ENCODE measurements at places on chromosomes 4 and X. TPM values are rescaled to one million over a fixed set of nuclear protein-coding genes. Genes with fewer than 3 reads are reported as not detected.
A peak's percentile ranks its signal among the peaks of the same experiment; 100 is the strongest.

GRCh38 chr4:53183754-53184153 is 182.1 kb downstream of the SCFD2 start:
- no peak for DNase-seq

DNA sequence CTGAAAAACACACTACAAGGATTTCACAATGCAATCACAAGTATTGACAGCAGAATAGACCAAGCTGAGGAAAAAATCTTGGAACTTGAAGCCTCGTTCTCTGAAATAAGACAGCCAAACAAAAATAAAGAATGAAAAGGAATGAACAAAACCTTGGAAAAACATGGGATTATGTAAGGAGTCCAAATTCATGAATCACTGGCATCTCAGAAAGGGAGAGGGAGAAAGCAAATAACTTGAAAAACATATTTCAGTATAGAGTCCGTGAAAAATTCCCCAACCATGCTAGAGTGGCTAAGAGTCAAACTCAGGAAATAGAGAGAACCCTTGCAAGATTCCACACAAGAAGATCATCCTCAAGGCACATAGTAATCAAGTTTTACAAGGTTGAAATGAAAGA is 178.5 kb upstream of the CTSO start:
- no peak for DNase-seq

DNA sequence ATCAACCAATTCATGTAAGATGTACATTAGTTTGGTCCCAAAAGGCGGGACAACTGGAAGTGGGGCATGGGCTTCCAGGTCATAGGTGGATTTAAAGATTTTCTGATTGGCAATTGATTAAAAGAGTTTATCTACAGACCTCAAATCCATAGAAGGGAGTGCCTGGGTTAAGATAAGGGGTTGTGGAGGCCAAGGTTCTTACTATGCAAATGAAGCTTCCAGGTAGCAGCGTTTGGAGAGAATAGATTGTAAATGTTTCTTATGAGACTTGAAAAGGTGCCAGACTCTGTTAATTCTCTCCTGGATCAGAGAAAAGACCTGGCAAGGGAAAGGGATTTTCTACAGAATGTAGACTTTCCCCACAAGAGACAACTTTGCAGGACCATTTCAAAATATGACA is 2.4 kb downstream of the MGST2 start:
- no peak for DNase-seq

Gene ADGRL3
- not detected for total RNA-seq

Gene KLHL13
- total RNA-seq, result 0.73 TPM

GRCh38 chr4:142396279-142396678 is 449.8 kb downstream of the INPP4B start:
- DNase-seq, result no peak

DNA sequence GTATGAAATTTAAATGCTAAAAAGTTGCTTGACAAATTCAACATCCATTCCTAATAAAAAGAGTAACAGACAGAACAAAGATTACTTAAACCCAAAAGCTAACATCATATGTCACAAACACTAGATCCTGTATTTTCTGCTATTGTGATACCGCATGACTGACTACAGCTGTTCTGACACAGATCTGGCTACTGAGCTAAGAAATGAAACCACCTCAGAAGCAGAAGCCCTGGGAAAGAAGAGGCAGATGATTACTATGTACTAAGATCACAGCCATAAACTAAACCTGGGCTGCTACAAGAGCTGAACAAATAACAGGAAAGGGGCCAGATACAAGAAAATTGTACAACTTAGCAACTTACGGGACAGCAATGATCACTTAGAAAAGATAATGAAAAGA is 9.4 kb downstream of the LETM1 start:
- no peak for DNase-seq

Gene HPGD
- total RNA-seq, result 12.0 TPM

DNA sequence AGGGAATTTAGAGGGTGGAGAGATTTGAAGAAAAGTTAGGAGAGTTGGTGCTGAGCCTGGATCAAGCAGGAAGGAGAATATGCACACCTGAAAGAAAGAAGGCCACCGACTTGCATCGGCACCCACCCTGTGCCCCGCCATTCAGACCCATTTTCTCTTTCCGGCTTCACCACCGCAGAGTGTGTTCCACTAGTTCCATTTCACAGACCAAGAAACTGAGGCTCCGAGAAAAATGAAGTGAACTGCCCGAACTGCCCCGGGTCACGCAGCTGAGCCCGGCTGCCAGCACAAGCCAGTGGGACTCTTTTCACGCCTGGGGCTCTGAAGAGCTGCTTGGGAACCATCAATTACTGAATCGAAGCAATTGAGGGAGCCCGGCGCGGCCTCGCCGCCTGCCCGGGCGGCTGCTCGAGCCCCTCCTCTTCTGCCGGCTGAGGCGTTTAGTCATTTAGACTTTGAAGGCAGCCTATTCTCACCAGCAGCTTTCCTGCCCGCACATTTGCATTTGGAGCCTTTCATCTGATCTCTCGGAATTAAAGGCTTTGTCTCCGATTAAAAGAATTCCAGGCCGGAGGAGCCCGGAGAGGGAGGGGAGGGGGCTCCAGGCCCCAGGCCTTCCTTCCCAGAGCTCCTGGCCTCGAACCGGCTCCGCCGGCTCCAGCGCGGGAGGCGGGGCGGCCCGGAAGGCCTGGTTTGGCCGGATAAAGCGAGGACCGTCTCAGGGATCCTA is 140.2 kb upstream of the PJA1 start:
- no peak for DNase-seq

- DNase-seq, result peak; percentile 16
These were observed 263.8 kb upstream of the RPS6KA3 start for GRCh38 chrX:20530406-20530921.

GRCh38 chr4:3257103-3257555 is 8.2 kb downstream of the MSANTD1 start:
- no peak for DNase-seq

GRCh38 chr4:161799710-161800109 is 364.1 kb downstream of the FSTL5 start:
- DNase-seq, result no peak

DNA sequence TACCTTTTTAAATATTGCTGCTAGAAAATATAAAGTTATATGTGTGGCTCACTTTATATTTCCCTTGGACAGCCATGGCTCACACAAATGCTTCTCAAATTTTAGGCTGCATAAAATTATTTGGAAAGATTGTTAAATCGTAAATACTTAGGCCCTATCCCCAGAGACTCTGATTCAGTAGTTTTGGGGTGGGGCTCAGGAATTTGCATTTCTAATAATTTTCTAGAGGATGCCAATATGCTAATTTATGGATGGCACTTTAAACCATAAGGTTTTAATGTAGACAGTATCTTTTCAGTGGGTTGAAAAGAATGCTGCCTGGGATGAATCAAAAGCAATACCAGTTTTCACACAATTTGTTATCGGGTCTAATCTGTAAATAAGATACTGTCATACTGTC is 49.7 kb downstream of the RAP1GDS1 start:
- DNase-seq, result no peak

DNA sequence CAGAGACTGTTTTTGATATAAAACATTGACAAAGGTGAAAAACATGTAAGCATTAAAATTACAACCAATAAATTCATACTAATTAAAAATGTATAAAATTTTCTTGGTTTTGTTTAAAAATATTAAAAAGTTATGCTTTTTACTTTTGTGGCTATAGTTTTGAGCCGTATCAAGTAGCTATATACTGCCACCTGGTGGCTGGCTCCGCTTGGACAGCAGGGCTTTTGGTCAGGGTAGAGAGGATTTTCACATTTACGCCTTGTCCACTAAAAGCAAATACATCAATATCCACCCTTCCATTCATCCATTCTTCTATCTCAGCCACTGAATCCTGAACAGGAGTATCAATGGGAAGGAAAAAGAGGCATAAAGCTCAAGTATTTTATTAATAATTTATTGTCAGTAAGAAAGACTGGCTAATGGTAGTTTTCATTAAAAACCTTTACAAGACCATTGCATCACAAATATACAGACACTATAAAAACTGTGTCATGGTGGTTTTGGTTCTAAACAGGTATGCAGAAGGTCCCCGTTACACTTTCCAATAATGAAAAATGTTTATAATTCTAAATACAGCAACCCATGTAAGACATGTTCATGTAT is 32.1 kb upstream of the MTNR1A start:
- DNase-seq, result peak; percentile 25

Gene MGAT4D
- not detected for total RNA-seq

Gene GC
- total RNA-seq, result not detected

GRCh38 chr4:159337041-159337440 is 234.2 kb downstream of the RAPGEF2 start:
- no peak for DNase-seq

DNA sequence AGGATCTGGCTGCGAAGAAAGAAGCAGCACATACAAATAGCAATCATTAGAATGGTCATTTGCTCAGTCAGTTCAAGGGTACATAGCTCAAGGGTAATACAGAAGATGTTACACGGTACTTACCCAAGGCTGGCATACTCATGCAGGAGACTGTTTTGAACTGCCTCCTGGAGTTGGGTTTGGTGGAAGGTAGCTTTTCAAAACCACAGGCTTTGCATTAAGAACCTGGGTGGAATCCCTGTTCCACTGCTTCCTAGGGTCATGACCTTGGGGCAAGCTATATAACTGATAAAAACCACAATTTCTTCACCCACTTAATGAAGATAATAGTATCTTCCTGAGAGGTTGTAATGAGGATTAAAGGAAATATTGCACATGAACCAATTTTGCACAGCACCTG is 36.5 kb downstream of the TBC1D9 start:
- DNase-seq, result no peak

- no peak for DNase-seq
These were observed 30.8 kb upstream of the AFAP1 start for GRCh38 chr4:7970361-7970946.

Measured in natural killer cell (primary cell).